Esophagus squamous epithelium (tissue), 5 donors: ENCODE measurements at places on chromosomes 16 and 17.

DNA sequence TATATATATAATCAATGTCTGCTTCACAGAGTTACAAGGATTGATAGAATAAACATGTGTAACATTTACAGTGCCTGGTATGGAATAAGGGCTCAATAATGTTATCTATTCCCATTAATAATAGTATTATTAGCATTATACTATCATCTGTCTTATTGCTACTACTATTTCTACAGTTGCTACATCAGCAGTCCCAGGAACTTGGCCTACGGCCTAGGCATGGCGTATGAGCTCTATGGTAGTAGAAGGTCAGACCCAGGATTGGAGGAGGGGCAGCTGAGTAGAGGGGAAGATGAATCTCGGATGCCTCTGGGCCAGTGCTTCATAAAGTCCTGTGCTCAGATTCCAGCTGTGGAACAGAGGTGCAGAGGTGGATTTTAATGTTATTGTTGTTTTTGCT lies 146.3 kb upstream of the TBX2 start:
- no peak for DNase-seq

DNA sequence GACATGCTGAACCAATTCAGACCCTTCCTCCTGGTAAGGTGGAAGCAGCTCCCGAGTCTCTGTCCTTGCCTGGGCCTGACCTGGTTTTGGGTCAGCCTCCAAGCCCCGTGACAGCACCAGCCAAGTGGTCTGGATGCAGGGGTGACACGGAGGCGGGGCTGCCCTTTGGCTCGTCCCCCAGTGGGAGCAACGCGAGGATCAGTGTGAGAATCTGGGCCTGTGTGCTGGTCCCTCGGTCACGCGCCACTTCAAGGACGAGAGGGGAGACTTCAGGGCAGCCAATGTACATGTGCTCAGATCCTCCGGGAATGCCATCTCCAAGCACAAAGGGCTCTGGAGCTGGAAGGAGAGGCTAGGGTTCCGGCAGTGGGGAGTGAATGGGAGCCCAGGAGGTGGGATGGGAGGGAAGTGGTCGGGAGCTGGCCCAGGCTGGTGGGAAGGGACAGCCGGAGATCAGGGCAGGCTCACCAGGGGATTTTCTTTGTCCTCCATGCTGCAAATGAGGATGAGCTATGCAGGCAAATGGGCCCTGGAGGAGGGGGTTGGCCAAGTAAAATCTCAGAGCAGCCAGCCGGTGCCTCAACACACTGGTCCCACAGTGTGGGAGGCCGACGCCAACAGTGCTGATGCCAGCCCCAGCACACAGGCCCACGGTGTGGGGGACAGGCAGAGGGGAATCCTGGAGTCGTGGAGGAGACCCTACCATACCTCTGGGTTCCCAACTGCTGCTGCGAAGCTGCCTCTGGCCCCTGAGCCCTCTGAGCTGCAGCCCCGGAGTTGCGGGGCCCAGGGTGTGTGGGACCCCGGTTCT lies 4.2 kb upstream of the NDRG4 start:
- no peak for DNase-seq

GRCh38 chr16:67022531-67023214 lies 6.3 kb upstream of the CBFB start:
- no peak for DNase-seq

DNA sequence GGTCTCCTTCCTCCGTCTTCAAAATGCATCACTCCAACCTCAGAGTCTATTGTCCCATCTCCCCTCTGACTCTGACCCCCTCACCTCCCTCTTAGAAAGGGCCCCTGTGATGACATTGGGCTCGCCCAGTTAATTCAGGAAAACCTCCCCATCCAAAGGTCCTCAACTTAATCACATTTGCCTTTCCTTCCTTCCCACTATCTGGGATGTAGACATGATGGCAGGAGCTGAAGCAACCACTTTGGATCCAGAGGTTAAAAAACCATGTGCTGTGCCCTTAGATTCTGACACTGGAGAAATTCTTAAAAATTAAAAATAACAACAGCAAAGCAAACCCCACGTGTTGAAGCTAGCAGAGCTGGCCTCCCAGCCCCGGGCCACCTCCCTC lies 80.2 kb downstream of the ZDHHC7 start:
- DNase-seq = no peak

DNA sequence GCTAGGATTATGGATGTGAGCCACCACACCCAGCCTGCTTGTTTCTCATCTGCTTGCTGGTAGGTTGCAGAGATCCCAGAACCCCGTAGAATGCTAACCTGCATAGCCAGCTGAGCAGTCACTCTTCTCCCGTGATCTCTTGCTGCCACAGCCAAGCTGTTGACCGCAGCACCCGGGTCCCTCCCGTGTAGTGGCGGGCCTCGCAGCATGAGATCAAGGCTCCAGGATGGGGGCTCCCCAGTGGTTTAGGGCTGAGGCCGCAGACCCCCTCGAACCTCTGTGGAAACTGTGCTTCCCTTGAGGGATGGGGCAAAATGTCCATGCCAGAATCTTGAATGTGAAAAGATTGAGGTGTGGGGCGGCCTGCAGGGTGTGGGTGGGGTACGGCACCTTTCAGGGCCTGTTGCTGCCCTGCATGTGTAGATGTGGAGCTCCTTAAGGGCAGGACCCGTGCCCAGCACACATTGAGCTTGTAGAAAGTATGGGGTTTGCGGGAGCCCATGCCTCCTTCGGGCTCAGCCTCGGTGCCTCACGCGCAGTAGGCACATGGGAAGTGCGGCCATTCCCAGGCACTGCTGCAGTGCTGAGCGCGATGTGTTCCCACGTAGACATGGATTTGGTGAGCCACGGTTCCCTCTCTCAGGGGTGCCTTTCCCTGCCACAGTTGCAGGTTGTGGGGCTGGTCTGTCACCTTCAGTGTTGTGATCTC lies 99.9 kb downstream of the BANP start:
- no peak for DNase-seq

DNA sequence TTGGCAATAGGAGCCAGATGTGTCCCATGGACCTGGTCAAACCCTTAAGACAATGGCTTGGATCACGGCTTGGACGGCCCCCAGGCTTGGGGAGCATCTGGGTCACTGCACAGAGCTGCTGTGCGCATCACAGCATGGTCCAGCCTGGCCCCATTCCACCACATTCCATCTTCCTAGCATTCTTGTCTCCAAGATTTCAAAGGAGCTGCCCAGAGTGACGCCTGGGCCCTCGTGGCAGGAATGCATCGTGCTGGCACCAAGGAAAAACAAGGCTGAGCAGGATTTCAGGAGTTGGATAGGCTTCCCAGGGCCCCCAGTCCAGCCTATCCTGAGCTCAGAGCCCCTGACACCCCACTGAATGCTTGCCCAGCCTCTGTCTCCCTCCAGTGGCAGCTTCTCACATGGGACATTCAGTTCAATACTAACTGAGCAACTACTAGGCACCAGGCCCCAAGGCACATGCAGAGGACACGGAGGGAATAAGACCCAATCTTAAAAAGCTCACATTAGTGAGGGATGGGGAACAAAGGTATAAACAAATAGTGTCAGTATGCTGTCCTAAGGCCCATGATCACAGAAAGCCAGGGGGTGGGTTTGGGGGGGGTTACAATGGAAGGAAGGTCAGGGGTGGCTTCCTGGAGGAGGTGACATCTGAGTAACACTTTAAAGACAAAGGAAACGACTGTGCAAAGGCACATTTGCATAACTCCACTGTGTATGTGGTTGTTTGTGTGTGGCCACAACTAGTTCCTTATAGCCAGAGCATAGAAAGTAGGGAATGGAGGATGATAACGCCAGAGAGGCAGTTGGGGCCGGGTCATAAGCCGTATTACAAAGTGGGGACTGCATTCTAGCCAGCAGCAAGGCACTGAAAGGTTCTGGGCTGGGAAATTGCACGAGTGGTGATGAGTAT lies 34.1 kb downstream of the TK2 start:
- no peak for DNase-seq

- DNase-seq = no peak
Observed at GRCh38 chr16:8481810-8482209, 108.5 kb downstream of the TMEM114 start.

DNA sequence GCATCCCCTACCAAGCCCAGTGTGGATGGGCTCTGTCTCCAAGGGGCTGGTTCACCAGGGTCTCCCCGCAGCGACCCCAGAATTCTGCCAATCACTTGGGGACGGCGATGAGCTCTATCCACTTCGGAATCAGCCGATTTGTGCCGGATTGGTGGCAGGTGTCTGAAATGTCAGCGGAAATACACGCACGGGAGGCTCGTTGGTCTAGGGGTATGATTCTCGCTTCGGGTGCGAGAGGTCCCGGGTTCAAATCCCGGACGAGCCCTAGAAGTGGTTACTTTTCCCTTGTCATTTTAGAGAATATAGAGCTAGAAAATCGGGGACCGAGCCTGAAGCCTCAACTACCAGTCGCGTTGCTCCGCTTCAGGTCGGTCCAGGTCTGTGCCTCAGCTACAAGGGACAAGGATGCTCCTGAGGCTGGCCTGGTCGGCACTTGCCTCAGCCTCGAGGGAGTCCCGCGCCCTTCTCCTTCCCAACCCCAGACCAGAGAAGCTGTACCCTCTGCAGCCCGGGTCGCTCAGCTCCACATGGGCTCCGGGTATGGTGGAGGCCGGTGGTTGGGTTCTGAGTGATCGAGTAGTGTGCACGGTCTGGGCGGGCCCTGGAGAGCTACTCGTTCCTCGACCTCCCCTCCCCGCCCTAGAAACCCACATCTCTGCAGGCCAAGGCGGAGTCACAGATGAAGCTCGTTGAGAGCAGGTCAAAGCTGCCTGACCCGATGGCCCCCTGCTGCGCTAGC lies 16.0 kb upstream of the OR1F1 start:
- no peak for DNase-seq

DNA sequence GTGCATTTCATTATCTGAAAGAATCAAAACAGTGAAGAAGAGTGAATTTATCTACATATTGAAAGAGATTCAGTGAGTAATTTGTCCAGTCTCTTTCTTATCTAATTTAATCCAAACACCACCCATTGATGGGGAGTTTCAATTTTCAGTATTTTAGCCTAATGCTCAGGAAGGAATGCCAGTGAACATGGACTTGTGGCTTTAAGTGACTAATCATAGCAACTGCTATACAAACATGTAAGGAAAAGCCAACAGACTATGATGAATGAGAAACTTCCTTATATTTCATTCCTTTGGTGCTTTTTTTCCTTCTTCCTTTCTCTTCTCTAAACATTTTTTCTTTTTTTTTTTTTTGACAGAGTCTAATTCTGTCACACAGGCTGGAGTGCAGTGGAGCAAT lies 885.8 kb downstream of the KCNJ2 start:
- DNase-seq = no peak

DNA sequence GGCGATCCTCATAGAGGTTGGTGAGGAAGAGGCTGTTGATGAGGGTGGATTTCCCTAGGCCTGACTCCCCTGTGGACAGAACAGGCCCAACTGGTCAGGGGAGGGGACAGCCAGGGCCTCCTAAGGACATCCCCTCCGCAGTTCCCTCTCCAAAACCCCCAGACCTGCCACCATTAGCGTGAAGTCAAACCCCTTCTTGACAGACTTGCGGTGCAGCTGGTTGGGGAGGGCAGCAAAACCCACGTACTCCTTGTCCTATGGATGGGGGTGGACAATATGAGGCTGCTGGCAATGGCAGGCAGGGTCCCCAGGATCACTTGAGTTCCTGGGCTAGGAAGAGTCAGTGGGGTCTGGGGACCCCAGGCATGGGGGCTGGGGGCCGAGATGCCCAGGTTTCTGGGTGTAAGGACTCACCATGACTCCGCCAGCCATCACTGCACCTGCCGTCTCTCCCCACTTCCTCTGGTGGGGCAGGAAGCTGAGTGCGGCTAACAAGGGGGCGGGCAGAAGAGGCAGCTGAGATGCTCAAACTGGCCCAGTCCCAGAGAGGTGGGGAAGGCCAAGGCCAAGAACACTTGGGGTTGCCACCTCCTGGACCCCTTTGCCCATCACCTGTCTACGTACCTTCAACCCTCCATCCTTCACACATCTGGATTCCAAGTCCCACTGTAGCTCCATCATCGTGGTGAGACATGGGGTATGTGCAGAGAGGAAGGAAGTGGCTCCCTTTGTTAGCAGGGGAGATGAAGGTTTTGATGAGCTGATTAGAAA lies at the start of gene SEPTIN1:
SEPTIN1 (minus strand) TSS at position 451 of the 771 bp plus-strand sequence; CDS start at position 432, 19 bp downstream.
- DNase-seq = no peak

- DNase-seq = no peak
Observed at GRCh38 chr16:75443298-75443697, 10.0 kb upstream of the CFDP1 start.

GRCh38 chr17:40539711-40540411 lies 25.4 kb downstream of the CCR7 start:
- no peak for DNase-seq

DNA sequence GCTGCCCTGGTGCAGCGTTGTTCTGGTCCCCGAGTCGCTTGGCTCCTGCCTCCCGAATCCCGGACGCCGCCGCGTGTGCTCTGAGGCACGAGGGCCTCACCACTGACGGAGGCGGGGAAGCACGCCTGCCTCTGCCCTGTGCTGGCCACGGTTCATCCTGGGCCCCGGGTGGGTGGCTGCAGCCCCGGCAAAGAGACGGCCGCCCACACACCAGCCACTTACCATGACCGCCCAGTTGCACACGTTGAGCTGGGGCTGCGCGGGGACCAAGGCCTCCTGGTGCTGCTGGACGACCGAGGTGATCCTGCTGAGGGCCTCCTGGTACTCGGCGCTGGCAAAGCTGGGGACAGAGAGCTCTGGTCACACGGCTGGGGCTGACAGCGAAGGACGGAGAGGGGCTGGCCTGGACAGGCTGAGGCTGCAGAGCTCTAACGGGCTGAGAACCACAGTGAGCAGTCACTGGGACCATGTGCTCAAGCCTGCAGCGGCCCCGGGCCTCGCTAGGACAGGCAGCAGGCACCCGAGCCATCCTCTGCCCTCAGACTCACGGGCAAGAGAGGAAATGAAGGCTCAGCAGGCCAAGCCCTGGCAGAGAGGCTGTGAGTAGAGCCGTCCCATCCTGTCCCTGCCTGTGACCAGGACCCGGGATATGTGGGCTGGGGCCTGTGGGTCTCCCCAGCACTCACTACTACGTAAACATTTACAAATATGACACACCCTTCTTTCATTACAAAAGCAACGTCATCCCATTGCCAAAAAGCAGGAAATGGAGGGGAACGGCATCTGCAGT lies 6.3 kb upstream of the APRT start:
- DNase-seq = no peak

DNA sequence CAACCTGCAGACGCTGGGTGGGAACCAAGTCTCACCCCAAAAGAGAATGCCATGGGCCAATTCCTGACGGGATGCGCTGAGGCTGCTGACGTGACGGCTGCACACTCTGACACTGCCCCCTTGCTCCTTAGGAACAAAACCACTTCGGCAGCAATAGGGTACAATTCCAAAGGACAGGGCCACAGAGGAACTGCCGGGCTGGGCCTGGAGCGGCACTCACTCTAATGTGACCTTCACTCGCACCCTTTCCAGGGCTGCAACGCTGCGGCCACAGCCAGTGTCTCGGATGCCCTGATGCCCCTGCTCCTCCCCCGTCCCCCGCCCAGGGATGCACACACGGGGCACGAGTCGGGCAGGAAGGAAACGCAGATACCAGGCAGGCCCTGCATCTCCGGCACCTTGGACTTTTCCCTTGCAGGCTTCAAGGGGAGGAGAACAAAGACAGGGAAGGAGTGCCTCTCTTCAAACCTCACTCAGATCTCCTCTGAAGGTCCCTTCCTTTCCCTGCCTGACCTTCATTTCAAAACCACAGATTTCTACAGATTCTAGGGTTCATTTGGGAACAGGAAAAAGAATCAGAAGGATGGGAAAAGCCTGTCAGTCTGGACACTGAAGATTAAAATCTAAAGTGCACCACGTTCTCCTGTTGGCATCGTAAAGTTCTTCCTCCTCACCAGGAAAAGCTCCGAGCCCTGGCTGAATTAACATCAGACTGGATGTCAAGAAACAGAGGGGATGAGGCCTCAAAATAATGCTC lies 2.3 kb downstream of the PITPNA start:
- no peak for DNase-seq
